RPMI7951 (cell line): ENCODE measurements at places on chromosomes 13 and 19.

- DNase-seq = peak; percentile 36
These were observed 280.6 kb downstream of the SHISA2 start for GRCh38 chr13:25771202-25771601.

- DNase-seq = no peak
These were observed 94.2 kb downstream of the USP12 start for GRCh38 chr13:27077451-27077850.

GRCh38 chr19:45542234-45542668 lies 35.0 kb downstream of the VASP start:
- peak; percentile 52 for DNase-seq

- DNase-seq = peak; percentile 22
These were observed 5.3 kb upstream of the EPSTI1 start for GRCh38 chr13:42997381-42997780.

- no peak for DNase-seq
These were observed 9.5 kb downstream of the XAB2 start for GRCh38 chr19:7619671-7620441.

DNA sequence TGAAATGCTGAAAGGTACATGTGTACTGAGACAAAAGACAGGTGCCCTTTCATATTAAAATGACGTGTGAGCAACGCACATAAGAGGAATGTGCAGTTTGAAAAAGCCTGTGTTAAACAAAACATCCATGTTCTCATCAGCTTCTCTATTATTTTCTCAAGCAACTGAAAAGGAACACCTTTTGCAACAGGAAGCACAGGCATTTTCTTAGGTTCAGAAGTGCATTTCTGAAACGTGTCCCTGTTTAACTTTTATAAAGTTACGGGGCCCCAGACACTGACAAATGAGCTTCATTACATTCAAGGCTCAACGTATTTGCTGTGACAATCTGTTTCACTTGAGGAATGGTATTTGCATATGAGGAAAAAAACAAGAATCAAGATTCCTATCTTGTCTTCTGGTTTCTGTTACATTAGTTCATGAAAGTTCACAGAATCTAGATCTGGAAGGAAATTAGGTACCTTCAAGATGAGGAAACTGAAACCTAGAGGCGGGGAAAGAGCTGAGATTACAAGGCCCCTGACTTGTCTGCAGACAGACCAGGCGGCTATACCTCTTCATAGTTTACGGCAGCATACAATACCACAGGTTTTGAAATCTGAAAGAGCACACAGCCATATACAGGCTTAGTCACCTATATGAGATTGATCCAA lies 431.7 kb downstream of the KLF12 start:
- no peak for DNase-seq

DNA sequence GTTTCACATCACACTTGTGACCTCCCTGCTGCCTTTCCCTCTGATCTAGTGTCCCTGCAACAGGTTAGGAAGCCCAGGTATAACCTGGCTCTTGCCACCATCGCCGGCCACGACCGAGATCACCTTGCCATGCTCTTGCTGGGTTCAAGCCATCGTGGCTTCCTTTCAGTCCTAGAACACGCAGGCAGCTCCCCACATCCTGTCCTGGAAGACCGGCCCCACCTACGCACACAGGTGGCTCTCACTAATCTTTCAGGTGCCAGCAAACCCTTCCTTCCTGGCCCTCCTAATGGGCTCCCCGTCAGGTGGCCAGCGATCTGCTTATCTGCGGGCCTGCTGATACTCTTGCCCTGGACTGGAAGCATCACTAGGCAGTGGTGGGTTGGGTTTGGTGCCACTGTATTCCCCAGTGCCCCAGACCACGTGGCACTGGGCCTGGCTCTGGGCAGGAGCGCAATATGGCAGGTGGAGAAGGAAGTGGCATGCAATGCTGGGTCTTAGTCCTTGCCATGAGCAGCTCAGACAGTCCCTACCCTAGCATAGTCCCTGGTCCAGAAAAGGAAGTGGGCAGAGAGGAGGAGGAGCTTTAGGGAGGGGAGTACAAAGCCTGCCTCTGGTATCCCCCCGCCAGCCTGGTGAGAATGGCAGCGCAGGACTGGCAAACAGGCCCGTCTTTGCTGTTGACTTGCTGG lies 11.8 kb downstream of the PPP1R37 start:
- no peak for DNase-seq

GRCh38 chr19:604355-604754 lies 14.7 kb downstream of the HCN2 start:
- DNase-seq = no peak

GRCh38 chr19:51394050-51394836 lies 3.9 kb upstream of the C19orf84 start:
- DNase-seq = peak; percentile 100

DNA sequence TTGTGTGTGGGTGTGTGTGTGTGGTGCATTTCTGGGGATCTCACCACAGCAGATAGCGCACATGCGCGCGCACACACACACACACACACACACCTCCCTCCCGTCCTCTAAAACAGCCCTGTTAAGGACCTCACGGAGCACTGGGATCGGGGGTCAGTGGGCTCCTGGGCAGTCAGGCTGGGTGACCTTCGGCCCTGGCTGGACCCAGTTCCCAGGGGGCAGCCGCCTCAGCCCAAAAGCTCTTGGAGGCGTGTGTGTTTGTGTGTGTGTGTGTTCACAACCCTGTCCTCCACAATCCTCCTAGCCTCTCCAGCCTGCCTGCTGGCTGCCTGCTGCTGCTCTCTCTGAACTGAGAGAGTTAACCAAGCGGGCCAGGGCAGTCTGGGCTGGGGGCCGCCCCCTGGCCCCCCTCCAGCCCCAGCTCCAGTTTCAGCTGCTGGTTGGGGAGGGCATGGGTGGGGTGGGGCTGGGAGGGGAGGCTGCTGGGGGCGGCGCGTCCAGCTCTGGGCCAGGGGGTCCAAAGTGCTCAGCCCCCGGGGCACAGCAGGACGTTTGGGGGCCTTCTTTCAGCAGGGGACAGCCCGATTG lies at the start of gene FXYD1:
FXYD1 (plus strand) TSS at position 520 of the 588 bp plus-strand sequence. CDS start 1,256 bp downstream, outside the sequence.
- DNase-seq = no peak

GRCh38 chr13:42395086-42395821 lies 123.3 kb downstream of the AKAP11 start:
- DNase-seq = no peak

- DNase-seq = no peak
These were observed 105.1 kb downstream of the COG6 start for GRCh38 chr13:39760521-39760920.

DNA sequence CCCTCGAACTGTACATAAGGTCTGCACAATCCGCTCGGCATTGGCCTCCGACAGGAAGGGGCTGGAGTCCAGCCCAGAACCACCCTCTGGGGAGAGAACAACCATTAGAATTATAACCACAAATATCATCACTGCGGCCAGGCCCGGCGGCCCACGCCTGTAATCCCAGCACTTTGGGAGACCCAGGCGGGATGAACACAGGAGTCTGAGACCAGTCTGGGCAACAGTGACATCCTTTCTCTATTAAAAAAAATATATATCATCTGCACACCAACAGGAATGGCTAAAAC lies 11.4 kb downstream of the COQ8B start:
- DNase-seq = no peak

GRCh38 chr13:41611385-41611784 lies 154.0 kb downstream of the RGCC start:
- DNase-seq = no peak

DNA sequence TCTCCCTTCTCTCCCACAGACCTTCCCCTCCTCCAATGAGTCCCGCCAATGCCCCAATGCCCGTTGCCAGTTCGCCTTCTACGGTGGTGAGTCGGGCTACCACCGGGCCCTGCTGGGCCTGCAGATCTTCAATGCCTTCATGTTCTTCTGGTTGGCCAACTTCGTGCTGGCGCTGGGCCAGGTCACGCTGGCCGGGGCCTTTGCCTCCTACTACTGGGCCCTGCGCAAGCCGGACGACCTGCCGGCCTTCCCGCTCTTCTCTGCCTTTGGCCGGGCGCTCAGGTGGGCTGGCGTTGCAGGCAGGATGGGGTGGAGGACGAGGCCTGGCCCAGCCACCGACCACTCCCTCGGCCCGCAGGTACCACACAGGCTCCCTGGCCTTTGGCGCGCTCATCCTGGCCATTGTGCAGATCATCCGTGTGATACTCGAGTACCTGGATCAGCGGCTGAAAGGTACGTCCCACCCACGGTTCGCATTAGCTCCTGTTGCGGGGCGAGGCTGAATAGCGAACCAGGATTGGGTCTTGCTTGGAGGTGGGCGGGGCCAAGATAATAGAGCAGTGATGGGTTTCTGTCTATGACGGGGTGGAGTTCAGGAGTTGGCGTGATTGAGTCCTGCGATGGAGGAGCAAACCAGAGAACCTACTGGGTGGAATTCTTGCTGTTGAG lies 11.1 kb downstream of the SLC44A2 start:
- DNase-seq = no peak

DNA sequence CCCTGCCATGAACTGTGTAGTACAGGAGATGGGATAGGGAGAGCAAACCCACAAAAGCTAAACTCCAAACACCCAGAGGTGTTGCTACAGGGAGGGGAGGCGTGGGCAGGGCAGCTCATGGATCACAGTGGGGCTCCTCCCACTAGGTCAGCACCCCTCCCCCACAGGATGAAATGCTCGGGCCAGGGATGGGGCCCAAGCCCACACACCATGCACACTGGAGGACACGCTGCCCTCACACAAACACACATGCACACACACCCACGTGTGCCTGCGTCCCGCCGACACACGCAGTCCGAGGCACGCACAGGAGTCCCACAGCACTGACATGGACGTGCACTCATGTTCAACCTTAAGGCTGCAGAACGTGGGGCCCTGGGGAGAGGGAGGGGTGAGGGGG lies 6.0 kb upstream of the CCNP start:
- no peak for DNase-seq

GRCh38 chr19:50695251-50696093 lies 24.1 kb downstream of the SHANK1 start:
- DNase-seq = no peak

GRCh38 chr13:111906816-111907215 lies 160.1 kb upstream of the SOX1 start:
- DNase-seq = no peak

- DNase-seq = no peak
These were observed 462.5 kb upstream of the SLITRK5 start for GRCh38 chr13:87208636-87209035.

- peak; percentile 48 for DNase-seq
These were observed 630 bp downstream of the NUCB1 start for GRCh38 chr19:48900477-48901406.

DNA sequence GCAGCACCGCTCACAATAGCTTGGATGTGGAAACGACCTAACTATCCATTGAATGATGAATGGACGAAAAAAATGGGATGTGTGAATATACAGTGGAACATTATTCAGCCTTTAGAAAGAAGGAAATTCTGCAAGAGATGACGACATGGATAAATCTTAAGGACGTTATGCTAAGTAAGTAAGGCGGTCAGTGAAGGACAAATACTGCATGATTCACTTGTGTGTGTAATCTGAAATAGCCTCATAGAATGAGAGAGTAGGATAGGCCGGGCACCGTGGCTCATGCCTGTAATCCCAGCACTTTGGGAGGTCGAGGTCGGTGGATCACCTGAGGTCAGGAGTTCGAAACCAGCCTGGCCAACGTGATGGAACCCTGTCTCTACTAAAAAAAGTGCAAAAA lies 25.4 kb upstream of the ZNF766 start:
- DNase-seq = no peak

- peak; percentile 49 for DNase-seq
These were observed 927 bp upstream of the TSHZ3 start for GRCh38 chr19:31350033-31350692.

DNA sequence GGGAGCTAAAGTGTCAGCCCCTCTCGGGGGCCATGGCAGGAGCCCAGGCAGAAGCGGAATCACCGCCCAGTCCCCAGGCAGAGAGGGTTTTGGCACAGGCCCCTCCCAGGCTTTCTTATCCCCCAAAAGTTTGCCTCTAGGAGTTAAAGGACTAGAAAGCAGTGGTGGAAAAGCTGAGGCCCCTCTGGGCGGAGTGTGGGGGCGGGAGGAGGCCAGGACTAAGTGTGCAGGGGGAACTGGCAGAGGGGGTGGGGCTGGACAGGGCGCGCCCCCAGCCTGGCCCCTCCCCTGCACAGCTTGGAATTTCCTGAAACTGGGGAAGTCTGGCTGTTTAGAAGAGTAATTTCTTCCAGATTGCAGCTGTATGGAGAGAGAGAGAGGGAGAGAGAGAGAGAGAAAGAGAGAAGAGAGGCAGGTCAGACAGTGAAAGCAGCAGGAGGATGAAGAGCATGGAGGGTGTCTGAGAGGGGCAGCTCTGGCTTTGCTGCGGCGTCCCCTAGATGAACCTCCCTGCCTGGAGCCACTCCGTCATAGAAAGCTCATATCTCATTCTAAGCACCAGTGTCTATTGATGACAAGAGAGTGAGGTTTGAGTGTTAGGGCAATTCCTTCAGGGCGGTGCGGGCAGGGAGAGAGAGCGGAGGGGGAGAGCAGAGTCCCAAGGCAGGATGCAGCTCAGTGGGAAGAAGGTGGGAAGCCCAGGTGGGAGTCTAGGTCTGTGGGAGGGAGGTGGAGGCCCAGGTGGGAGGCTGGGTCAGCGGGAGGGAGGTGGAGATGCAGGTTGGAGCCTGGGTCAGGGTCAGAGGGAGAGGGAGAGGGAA lies at the start of gene CDC42EP5:
CDC42EP5 (minus strand) TSS at position 226 of the 821 bp plus-strand sequence. CDS start 7,749 bp downstream, outside the sequence.
- DNase-seq = peak; percentile 71

DNA sequence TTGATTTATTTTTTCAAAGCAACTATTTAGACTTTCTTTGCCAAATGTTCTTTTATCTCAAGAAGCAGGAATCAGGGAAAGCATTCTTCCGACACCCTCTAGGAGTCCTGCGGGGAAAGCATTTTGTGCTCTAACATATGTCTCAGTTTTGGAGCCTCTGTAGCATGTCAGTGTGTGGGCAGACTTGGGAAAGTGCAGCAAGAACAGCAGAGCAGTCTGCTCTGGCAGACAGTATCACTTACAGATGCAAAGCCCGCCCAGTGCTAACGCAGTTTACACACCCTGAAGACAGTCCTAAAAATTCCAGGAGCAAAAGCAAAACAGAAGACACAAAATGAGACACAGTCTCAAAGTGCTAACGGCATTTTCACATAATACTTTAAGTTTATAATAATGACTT lies 393.5 kb downstream of the KLF12 start:
- no peak for DNase-seq

DNA sequence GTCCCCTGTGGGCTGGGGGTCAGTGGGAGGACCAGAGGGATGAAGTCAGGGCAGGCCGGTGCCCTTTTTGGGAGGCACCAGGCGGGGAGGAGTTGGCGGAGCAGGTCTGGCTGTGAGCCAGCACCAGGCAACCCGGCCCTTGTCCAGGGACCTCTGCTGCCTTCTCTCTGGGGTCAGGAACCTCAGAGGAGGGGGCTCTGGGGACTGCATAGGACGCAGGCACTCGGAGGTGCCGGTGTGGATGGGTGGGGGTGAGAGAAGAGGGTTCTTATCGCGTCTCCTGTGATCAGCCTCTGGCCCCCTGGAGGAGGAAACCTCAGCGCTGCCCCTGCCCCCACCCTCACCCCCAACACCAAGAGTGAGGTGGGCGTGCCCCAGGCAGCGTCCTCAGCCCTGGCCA lies 16.5 kb downstream of the DPF1 start:
- DNase-seq = no peak

DNA sequence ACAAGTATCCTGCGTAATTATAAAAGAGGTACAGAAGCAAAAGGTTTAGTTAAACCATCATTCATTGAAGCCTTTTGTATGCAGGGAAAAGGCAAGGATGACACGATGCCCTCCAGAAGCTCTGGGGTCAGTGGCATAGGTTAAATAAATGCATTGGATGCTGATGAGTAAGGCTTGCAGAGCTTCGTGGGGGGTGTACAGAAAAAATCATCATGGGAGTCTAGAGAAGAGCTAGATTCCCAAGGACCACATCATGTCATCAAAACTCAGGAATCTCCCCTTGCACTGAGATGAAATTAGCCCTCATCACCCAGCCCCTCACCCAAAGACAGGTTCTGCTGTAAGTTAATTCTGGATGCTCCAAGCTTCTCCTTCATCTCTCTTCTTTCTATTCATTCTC lies 8.3 kb downstream of the FPR1 start:
- DNase-seq = peak; percentile 89

GRCh38 chr19:1068009-1069001 lies 1.3 kb downstream of the ARHGAP45 start:
- no peak for DNase-seq
